Stimulated activated CD8-positive, alpha-beta memory T cell treated with anti-CD3 and anti-CD28 coated beads, Interleukin-7, amount 100 ng/mL, for 4 hours (primary cell): ENCODE measurements at places on chromosomes 7 and 10.

DNA sequence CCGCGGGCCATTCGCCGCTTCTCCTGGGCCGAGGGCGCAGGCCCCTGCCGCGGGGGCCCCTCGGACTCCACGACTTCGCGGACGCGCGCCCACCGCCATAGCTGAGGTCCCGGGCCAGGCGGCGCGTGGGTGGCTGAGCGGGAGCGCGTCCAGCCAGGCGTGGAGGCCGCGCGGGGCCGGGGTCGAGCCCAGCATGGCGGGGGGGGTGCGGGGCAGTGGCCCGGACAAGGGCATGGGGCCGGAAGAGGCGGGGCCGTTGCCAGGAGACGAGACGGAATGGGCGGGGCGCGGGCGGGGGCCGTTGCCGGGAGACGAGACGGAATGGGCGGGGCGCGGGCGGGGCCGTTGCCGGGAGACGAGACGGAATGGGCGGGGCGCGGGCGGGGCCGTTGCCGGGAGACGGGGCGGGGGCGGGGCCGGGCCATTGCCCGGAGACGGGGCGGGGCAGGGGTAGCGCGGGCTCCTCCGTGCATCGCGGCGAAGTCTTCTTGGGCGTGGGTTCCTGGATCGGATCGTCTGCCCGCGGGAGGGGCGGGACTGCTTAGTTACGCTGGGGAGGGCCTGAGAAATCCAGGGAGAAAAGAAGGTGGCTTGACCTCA lies 14.8 kb downstream of the ADAM8 start:
- peak; percentile 79 for DNase-seq

GRCh38 chr7:78953726-78954363 lies 499.6 kb downstream of the MAGI2 start:
- no peak for DNase-seq

- no peak for DNase-seq
These were observed 10.9 kb upstream of the PFKP start for GRCh38 chr10:3056280-3057037.

DNA sequence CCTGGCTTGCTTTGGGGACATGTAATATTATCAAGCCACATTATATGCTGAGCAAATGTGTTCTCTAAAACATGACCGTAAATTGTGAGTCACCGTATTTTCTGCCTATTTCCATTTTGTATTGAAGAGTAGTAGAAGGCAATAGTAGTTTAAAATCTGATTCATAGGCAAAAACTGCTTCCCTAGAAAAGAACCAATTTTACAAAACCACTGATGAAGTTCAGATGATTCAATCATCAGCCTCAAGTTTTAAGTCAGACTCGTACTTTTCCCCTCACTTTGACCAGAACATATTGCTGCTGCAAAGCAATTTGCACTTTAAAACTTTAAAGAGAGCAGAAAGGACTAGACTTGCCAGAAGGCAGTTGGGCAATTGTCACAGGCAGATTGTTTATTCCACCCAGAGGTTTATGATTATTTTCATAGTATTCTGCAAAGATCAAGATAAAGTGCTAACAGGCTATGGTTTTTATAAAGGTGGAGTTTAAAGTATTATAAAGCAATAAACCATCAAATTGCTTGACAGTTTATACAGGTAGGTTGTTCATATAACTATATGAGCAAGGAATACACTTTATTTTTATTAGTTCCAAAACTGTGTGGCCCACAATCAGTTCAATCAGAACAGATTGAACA lies 168.2 kb downstream of the ETV1 start:
- DNase-seq, result no peak

GRCh38 chr10:78130966-78131710 lies 97.5 kb downstream of the RPS24 start:
- DNase-seq, result no peak

GRCh38 chr10:79433324-79434222 lies 11.9 kb downstream of the ZCCHC24 start:
- DNase-seq, result no peak

DNA sequence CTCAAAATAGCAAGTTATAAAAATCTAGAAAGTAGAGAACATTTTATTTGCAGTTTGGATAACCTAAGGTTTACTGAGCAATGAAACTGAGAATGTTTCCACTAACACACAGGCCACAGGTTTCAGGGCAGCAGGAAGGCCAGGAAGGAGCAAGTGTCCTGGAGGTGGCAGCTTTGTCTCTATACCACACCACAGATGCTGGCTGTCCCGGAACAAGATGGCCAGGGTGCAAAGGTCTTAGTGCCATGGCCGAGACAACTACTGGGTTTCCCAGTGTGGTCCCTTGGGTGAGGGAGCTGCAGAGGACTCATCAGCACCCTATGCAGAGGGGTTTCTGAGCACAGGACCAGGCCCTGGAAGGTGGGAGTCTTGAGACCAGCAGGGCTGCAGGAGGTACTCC lies 92.0 kb downstream of the CTBP2 start:
- DNase-seq, result no peak

DNA sequence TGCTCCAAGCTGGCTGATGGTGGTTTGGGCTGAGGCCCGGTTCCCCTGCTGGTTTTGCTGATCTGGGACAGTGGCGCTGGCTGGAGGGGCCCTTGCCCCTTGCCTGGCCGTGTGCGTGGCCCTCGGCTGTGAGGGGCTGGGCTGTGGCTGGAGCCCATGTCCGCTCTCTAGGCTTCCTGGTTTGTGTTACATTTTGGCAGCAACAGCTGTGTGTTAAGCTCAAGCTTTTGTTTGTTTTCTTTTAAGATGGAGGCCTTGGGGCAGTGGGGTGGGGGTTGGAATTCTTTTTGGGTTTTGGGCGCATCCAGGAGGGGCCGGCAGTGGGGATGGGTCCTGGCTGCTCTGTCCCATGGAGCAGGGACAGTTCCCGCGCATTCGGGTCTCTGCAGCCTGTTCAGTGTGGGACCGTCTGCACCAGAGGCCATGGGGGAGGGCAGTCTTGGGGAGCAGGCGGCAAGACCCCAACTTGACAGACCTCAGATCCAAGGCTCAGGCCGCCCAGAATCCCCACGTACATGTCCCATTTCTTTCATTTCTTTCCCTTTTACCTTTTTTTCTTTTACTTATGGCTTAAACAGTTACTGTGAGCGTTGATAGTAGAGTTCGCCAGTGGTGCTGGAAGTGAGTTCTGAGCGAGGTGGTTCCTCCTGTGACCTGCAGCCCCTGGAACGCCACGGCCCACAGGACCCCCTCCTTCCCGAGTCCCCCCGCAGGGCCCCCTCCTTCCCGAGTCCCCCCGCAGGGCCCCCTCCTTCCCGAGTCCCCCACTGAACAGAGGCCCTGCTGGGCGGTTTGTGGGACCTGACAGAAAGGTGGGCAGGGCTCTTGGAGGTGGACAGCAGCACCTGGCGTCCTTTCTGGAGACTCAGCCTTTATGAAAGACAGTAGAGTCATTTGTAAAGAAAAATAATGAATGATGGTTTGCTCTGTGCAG lies 75.3 kb downstream of the INPP5A start:
- DNase-seq, result no peak

- DNase-seq, result no peak
These were observed 266.7 kb upstream of the INHBA start for GRCh38 chr7:41969561-41970105.

GRCh38 chr7:11748884-11749283 lies 83.1 kb downstream of the THSD7A start:
- DNase-seq, result no peak

DNA sequence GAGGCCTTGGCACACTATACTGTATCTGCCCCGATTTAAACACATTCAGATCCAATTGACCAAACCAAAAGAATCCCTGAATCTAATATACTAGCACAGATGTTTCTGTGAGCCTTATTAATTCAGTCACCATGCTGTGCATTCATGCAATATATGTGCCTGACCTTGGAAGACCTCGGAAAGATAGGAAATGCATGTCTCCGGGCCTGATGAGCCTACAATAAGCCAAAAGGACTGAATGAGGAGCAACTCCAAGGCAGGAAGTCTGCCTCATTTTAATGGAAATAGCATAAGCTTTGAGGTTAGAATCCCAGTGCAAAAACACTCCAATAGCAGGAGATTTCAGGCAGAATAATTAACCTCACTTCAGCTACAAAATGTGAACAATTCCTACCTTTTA lies 316.7 kb downstream of the LRRTM3 start:
- DNase-seq, result no peak

DNA sequence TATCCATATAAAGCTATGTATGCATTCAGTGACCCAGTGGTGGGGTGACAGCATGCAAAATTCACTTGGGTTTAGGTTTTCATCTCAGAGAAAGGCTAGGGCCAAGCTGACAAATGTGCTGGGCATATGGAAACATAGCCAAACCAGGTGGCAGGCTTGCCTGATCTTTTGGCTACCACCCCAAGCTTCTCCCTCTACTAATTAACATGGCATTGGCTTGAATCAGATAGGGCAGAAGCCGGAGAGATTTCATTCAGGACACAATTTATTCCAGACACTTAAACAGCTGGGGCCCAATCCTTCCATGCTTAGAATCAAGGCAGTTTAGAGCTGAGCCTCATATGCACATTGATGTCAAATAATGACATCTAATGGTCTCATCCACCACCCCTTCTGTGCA lies 95.5 kb upstream of the AGK start:
- no peak for DNase-seq

- DNase-seq, result no peak
These were observed 43.2 kb downstream of the PANK1 start for GRCh38 chr10:89601728-89602361.

GRCh38 chr10:76022366-76022765 lies 590.9 kb downstream of the LRMDA start:
- no peak for DNase-seq

DNA sequence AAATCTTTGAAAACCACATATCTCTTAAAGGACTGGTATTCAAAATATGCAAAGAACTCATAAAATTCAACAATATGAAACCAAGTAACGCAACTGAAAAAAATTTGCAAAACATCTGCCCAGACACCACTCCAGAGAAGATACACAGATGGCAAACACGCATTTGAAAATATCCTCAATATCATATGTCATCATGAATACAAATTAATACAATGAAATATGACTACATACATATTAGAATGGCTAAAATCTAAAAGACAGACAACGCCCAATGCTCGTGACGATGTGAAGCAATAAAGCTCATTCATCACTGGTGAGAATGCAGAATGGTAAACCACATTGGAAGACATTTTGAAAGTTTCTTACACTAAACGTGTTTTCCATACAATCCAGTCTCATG lies 770.1 kb upstream of the CELF2 start:
- no peak for DNase-seq
